ENCODE measurements at places on chromosomes 3 and 15.

DNA sequence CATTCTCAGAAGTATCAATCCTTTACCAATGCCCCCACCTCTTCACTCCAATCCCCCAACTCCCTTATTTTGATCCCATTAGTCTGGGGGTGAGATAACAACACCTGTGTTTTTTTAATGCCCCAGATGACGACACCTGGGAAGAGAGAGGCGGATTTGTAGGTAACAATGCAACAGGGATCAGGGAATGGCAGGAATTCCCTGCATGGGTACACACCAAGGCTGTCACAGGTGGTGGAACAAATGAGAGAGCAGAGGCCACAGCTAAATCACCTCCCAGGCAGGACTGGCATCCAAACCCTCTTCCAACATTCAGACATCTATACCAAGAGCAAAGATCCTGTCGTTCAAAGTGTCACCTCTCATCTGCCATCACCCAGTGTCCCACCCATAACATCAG is 319.2 kb upstream of the TRIM42 start:
- no peak for DNase-seq

DNA sequence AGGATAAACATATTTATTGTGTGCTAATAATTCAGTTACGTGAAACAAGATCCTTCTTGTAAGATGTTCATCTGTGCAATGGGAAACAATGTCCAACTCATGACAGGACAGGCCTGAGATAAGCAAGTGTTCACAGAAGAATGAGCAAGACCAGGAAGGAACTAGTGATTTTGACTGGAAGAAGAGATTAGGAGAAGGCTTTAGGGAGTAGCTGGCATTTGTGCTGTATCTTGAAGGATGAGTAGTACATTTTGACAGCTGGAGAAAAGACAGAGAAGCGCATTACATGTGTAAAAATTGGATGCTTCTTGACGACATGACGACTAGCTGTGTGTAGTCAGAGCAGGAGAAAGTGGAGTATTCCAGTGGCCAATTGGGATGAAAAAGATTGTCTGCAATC is 48.4 kb downstream of the GBE1 start:
- DNase-seq: no peak

GRCh38 chr15:79078003-79078402 is 12.6 kb downstream of the RASGRF1 start:
- DNase-seq: no peak

DNA sequence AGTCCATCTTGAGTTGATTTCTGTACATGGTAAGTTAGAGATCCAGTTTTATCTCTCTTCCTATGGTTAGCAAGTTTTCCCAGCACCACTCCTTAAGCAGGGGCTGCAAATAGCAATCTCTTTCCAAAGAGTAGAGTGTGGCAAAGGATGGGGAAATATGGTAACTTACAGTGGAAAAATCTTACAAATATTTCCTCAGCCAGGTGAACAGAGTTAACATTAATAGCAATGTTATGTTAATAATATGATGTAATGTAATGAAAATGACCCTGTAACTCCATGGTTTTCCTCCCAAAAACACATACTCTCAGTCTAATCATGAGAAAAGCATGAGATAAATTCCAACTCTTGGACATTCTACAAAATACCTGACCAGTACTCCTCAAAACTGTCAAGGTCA is 30.4 kb downstream of the FSIP1 start:
- no peak for DNase-seq

DNA sequence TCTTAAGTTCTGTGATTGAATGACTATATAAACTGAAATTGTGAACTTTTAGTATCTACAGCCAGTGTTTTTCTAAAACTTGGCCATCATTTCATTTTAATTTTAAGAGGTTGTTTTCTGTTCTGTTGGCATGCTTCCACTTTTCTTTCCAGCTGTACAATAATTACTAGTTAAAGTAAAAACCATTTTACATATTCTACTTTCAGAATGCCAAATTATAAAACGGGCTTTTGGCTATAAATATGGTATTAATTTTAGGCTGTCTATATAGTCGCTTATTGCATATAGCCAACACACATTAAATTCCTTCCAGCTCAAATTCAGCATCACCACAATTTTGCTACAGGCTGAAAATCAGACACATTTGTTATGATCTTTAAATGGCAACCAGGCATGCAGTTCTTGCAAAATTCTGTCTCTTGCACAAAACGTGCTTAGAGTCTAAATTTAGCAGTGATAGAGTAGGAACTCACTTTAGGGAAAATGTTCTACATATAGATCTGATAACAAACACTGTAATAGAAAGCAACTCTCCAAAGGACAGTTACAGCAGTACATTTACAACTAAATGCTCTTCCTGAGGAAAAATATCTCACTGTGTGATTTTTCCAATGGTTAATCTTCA is 81.1 kb downstream of the BTD start:
- no peak for DNase-seq

DNA sequence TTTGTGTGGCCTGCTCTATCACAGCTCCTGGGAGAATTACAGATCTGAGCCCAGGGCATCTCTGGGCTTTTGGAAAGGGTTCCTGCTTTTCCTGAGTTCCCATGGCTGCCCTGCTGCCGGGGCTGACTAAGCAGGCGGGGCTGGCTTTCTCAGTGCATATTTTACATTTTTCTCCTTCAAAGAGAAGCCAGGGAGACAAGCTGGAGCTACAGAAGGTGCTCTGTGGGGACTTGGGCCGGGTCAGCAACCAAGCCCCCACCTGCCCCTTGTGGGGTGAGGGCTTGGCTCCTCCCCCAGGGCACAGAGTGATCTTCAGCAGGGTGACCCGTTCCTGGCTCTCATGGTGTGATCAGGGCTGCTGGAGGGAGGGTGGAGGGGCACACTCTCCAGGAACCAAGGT is 17.4 kb downstream of the ABTB1 start:
- no peak for DNase-seq

GRCh38 chr15:70035051-70035718 is 62.5 kb downstream of the TLE3 start:
- no peak for DNase-seq

DNA sequence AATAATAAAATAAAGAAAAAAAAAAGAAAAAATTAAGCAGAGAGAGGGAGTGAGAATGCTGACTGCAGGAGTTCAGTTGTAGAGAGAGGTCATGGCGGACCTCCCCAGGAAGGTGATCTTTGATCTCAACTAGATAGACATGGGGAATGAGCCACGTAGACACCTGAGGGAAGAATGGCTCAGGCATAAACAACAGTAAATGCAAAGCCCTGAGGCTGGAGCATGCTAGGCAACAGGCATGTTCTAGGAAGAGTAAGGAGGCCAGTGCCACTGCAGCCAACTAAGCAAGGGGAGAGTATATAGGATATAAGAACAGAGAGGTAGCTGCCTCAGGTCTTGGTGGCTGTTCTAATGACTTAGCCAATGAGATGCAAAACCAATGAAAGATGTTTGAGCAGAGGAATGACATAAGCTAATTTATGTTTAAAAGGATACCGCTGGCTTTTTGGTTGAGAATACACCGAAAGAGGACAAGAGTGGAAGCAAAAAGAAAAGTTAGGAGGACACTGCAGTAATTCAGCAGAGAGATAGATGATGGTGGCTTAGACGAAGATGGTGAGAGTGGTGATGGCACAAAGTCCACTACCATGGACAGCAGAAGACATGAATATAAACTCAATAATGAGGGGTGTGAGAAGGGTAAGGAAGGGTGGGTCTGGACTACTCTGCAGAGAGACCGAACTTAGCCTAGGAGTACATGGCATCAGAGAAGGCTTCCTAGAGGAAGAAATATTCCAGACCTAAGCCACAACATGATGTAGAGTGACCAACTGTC is 174.6 kb downstream of the P3H2 start:
- DNase-seq: no peak

DNA sequence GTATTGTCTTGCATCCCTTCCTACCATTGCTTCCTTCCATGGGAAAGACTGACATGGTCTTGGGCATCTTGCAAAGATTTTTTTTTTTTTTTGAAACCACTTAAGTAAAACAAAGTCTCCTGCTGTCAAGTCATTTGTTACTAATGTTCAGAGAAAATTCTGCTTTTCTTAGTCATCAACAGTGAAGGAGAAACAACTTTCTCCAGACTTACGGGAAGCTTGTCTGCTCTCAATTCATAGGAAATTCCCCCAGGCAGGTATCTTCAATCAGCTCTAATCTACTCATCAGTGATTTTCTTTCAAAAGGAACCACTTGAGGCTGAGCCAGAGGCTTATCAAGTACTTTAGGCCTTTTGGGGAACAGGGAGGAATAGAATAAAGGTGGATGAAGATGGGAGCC is 15.9 kb upstream of the DRD3 start:
- no peak for DNase-seq

- no peak for DNase-seq
Observed at GRCh38 chr3:82416830-82417229, 655.4 kb upstream of the GBE1 start.

- no peak for DNase-seq
Observed at GRCh38 chr3:14725013-14725412, 50.1 kb downstream of the C3orf20 start.

DNA sequence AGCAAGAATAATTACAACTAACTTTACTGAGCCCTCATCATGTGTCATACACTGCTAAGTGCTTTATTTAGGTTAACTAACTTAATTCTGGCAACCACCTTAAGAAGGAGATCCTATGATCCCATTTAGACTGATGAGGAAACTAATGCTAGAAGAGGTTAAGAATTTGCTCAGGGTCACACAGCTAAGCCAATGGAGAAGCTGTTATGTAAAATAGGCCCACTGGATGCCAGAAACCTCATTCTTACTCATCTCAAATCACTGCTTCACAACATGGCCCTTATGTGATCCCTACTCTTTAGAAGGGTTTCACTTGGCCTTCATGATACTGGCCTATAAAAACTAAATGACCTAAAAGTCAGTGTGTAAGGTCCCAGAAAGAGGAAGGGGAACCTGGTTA is 41.2 kb downstream of the IMPG2 start:
- DNase-seq: no peak

- DNase-seq: no peak
Observed at GRCh38 chr15:49895347-49896223, 223.4 kb downstream of the ATP8B4 start.

DNA sequence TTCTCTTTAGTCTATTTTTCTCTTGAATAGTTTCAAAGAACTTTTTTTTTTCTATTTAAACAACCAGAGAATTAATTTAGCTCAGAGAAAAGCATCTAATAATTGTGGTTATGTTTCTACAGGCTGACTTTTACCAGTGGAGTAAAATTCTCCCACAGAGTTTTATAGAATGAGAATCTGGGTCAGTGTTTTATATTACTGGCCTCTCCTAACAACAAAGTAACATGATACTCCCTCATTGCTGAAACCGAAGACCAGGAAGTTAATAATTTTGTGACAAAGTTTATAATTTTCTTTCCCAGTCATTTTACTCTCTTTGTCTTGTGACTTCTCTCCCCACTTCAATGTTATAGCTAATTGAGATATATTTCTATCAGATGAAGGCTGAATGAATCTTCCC is 946.9 kb downstream of the EPHA3 start:
- no peak for DNase-seq

DNA sequence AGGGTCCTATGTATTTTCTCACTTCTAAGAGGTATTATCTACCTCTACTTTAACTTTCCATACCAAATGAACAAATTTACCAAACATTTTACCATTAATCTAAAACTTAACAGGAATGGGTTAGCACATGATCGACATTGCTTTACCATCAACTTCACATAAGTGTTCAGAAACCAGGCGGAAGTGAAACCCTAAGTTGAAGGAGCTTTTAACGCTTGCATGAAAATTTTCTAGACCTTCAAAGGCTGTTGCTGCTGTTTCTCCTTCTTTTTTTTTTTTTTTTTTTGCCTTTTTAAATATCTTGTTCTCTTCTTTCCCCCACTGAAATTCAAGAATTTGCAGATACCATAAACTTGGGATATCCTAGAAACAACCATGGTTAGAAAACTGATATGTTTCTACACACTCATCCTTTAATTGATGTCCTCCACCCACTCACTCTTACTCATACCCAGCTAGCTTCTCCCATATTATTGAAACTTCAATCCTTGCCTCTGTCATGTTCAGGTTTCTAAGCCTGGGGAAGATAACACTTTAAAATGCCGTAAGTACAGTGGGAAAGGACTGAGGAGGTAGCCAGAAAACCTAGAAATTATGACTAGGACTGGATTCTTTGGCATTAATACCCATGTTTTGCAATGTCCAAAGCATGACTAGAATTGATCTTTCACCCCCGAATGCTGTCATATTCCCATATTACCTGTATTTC is 24.7 kb downstream of the MYO5A start:
- DNase-seq: no peak

- DNase-seq: no peak
Observed at GRCh38 chr3:87201727-87202126, 25.4 kb upstream of the CHMP2B start.

DNA sequence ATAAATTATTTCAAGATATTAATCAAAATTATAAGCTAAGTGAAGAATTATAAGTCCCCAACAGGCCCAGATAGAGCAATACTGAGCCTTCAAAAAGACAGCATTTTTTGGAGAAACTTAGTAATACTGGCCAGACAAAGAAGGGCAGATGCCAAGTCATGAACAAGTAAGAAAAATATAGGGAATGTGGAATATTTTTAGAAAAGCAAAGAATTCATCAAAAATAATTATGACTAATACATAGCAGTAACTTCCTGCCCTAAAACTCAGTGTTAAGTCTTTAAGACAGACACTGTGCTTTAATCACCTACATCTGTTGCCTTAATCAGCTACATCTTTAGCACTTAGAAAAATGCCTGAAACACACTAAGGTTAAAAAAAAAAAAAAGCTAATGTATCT is 31.2 kb downstream of the DPH6 start:
- no peak for DNase-seq

DNA sequence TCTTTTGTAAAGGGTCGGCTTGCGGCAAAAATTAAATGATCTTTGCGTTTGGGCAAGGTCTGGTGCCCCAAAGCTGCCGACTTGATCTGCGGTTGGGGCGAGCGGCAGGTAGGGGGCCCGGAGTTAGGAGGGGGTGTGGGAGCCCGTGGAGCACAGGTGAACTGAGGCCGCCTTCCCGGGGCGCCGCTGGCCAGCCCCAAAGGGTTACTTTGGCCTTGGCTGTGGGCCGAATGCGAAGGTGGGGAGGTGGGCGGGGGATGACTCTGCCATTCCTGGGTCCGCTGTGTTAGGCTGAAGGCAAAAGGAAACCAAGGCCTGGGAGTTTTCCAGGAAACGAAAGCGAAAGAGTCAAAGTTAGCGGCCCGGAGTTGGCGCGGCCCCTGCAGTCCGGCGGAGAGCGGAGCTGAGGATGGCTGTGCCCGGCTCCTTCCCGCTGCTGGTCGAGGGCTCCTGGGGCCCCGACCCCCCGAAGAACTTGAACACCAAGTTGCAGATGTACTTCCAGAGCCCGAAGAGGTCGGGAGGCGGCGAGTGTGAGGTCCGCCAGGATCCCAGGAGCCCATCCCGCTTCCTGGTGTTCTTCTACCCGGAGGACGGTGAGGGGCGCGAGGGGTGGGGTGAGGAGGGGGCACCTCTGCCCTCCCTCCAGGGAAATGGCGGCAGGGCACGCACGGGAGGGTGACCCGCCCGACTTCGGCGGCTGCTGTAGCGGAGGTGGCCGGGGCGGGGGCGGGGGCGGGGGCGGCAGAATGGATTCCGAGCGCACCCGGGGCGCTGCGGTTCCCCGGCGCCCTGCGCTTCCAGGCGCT is at the start of gene PARP14:
PARP14 (plus strand) TSS at position 365 of the 809 bp plus-strand sequence; CDS start at position 410, 45 bp downstream.
- peak; percentile 90 for DNase-seq

All from erythroblast (primary cell).